CD4-positive, alpha-beta T cell treated with Interleukin-15 for 1 hour (primary cell): ENCODE measurements at places on chromosomes 13 and 19.

GRCh38 chr13:26270707-26271106 is 16.8 kb downstream of the CDK8 start:
- no peak for DNase-seq

DNA sequence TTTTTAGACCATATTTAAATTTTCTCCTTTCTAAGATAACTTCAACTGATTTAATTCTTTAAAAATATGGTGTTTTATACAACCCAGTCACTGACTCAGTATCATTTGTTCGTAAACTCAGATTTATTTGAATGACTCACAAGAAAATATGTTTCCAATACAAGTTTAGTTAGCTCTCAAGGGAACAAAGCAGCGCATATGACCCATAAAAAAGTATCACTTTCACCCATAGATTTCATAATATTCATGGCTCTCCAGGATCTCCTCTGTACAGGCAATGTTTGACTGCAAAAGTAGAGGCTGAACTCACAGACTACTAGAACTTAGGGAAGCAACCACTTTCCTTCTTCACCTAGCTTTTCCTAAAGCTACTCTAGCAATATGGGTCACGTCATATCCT is 405.6 kb upstream of the PCDH9 start:
- no peak for DNase-seq

- DNase-seq, result no peak
These were observed 113.7 kb downstream of the VWA8 start for GRCh38 chr13:41847216-41847615.

GRCh38 chr13:71524245-71524612 is 342.8 kb downstream of the DACH1 start:
- no peak for DNase-seq

GRCh38 chr19:12450844-12451243 is 10.0 kb upstream of the ZNF443 start:
- no peak for DNase-seq

- DNase-seq, result no peak
These were observed 48.0 kb downstream of the RFC3 start for GRCh38 chr13:33865945-33866344.

DNA sequence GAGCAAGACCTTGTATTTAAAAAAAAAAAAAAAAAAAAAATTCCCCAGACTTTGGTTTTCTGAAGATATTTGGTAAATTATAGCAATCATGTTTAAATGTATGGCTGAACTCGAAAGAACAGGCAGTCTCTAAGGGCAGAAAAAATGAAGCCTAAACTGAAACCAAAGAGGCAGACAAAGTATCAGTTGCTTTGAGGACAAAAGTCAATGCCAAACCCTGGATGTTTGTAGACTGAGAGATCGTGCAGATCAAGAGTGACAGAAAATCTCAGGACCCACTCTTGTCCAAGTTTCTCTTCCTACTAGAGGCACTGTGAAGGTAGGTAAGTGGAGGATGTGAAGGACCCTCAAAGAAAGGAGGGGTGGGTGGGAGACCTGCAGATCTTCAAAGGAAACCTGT is 11.1 kb upstream of the SLC7A9 start:
- no peak for DNase-seq

DNA sequence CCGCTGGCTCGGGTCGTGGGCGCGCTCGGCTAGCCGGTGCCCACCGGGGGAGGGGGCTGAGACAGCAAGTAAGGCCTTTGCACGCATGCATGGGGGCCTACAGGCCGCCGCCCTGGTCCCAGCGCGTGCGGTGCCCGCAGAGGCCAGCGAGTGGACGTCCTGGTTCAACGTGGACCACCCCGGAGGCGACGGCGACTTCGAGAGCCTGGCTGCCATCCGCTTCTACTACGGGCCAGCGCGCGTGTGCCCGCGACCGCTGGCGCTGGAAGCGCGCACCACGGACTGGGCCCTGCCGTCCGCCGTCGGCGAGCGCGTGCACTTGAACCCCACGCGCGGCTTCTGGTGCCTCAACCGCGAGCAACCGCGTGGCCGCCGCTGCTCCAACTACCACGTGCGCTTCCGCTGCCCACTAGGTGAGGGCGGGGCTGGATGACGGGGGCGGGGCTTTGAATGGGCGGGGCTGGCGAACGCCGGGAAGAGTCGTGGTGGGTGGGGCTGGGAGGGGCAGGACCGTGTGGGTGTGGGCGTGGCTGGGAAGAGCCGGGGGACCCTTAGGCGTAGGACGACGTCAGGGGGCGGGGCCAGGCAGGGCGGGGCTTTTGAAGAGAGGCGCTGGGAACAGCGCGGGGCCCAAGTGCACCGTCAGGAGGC is 2.1 kb downstream of the CILP2 start:
- DNase-seq, result peak; percentile 82

- no peak for DNase-seq
These were observed 69.6 kb downstream of the RNASEH2B start for GRCh38 chr13:50979187-50979586.

- no peak for DNase-seq
These were observed 46.4 kb downstream of the ZNF85 start for GRCh38 chr19:20969498-20969897.

DNA sequence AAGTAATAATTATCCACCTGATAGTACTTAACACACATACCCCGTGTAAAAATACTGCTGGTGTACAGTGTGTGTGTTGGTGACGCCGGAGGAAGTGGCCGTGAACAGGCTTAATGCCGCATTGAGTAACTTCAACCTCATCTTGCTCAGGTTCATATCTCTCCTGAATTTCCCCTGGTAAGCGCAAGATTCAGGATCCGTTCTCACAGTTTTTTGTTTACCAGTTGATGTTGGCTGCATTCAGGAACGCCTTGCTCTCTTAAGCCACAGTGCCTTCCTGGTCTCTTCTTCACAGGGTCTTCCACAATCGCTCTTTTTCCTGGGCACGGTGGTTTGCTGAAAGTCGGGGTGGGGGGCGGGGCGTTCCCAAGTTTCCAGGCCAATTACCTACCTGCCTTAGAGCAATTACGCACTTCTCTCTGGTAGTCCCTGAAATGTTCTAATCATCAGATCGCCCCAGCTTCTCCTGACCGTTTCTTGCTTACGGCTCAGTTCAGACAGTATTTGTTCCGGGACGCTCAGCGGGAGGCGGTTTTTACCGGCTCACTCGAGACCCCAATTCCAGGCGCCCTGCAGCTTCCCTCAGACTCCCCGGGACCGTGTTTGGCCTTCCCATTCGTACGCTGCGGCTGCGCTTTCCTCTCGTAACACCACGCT is 706 bp upstream of the DNAJC3 start:
- DNase-seq, result peak; percentile 35
